ENCODE measurements at places on chromosomes 11 and 22.

GRCh38 chr11:12784445-12784844 is 110.2 kb downstream of the TEAD1 start:
- no peak for DNase-seq

DNA sequence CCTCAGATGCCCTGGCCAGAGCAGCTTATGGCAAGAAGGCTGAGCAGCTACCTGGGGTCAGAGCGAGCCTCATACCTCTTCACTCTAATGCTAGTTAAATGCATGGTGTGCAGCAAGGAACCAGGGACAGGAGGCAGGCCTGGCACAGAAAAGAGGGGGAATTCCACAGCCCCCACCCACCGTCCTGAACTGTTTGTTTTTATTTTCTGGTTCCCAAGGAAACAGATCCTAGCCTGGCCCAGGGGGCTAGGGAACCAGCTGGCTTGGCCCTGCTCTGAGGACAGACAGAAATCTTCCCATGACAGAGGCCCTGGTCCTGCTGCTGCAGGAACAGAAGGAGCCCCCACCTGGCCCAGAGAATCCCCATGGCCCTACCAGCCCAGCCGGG is 40.4 kb downstream of the SLCO2B1 start:
- DNase-seq: no peak

- DNase-seq: no peak
Measured at GRCh38 chr11:126415128-126415527, 59.6 kb downstream of the ST3GAL4 start.

DNA sequence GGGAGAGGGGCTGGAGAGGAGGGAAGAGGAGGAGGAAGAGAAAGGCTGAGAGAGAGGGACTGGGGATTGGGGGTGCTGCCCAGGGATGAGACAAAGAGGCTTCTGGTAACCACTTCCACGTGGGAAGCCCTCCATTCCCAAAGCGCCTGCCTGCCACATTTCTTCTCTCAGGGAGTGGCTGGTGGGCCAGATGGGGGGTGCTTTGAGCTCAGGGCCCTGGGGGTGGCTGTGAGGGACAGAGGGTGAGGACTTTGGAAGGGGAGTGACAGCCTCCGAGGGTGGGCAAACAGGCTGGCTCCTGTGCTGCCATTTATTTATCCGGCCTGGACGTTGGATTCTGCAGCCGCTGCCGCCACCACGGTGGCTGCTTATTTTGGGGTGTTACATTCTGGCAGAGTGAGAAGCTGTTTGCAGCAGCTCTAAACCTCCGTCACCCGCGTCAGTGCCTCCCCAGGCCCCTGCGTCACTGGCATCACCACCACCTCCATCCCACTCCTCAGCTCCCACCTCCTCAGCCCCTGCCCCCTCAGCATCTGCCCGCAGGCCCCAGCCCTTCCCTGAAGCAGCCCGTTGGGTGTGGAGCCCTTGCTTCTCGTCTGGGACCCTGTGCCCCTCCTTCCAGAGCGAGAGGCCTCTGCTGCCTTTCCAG is 1.6 kb downstream of the RTN4RL2 start:
- DNase-seq: no peak

GRCh38 chr11:73168925-73169579 is 26.9 kb upstream of the FCHSD2 start:
- DNase-seq: no peak

DNA sequence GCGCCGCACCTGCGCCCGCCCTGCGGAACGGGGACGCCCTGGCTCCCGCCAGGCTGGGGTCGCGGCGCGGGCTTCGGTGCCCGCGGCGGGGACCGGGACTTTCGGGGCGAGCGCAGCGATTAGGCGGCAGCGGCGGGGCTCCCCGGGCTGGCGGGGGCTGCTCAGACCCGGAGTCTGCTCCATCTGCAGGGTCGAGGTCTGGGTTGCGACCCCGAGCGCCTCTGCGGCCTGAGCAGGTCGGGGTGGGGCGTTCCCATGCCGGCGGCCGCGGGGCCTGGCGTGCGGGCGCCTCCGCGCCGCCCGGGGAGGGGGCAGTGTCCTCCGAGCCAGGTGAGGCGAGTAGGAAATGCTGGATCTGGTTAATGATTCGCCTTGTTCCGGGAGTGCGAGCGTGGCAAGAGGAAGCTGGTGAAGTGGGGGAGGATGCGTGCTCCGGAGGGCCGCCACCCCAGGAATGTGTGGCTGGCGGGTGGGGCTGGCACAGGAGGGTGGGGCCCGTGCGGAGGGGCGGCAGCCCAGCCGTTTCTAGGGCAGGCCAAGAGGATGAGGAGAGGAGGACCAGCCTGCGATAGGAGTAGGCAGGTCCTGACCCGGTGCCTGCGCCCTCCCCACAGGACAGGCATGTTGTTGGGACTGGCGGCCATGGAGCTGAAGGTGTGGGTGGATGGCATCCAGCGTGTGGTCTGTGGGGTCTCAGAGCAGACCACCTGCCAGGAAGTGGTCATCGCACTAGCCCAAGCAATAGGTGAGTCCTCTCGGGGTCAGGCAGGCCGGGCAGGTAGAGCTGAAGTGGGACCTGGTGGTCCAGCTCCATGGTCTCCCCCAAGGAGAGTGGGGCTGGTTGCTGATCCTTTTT is 606 bp downstream of the RASSF7 start:
- DNase-seq: no peak

DNA sequence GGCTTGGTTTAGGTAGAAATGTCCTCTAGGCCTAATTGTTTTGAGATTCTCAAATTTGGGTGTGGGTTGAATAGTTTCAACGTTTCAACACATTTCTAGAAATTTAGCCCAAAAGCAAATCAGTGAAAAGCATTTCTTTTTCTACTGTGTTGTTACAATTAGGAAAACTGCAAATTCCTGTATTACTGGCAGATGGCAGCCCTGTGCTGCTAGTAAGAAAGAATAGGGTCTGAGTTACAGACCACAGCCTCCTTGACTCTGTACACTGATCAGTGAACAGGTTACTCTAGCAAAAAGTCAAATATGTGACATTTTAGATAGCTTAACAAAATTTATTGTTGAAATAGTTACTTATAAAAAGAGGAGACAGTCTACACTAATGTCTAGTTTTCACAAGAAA is 703.0 kb downstream of the JRKL start:
- DNase-seq: no peak

GRCh38 chr11:67044496-67044895 is 12.2 kb upstream of the RHOD start:
- no peak for DNase-seq

DNA sequence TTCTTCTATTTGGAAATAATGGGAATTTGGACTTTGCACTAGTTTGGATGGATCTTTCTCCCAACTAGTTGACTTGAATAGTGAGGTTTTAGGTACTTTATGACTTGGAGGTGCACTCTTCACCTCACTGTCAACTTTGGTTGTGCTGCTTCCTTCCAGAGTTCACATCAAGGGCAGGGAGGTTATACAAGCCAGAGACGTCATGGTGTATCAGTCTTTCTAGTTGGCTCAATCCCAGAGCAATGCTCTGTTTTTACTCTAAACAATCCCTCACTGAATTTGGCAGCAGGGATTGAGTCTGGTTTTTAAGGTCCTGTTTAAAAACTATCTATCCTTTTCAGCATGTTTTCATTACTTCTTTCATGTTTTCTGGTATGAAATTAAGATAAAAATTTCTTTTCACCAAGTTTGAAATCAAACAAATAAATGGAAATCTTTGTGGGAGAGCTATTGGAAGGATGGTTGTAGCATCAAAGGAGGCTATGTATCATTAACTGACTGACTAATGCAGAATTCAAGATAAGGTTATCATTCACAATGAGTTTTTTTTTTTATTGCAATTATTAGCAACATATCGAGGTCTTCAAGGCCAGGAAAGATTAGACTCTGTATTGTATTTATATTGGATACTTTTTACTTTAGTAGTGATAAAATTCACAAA is 28.0 kb upstream of the ZBED5 start:
- DNase-seq: no peak

GRCh38 chr22:16562711-16563554 is 29.7 kb downstream of the CCT8L2 start:
- DNase-seq: no peak

- DNase-seq: no peak
Measured at GRCh38 chr11:66933531-66933930, 24.7 kb downstream of the PC start.

- no peak for DNase-seq
Measured at GRCh38 chr22:28937206-28938025, 54.0 kb downstream of the ZNRF3 start.

DNA sequence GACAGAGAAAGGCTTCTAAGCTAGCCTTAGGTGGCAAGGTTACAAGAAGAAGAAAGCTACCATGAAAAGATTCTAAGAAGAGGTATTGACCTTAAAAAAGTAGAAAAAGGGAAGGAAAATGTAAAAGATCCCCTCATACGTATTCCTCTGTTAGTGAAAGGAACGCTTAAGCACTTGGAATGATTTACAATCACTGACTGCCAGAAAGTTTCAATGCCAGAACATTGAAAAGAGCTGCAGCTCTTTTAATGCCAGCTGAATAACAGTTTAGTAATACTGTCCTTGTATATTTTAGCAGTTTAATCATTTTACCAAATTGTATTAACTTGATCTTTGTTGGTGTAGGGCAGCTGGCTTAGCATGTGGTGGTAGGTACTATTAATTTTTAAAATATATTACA is 650.7 kb downstream of the FAM181B start:
- no peak for DNase-seq

DNA sequence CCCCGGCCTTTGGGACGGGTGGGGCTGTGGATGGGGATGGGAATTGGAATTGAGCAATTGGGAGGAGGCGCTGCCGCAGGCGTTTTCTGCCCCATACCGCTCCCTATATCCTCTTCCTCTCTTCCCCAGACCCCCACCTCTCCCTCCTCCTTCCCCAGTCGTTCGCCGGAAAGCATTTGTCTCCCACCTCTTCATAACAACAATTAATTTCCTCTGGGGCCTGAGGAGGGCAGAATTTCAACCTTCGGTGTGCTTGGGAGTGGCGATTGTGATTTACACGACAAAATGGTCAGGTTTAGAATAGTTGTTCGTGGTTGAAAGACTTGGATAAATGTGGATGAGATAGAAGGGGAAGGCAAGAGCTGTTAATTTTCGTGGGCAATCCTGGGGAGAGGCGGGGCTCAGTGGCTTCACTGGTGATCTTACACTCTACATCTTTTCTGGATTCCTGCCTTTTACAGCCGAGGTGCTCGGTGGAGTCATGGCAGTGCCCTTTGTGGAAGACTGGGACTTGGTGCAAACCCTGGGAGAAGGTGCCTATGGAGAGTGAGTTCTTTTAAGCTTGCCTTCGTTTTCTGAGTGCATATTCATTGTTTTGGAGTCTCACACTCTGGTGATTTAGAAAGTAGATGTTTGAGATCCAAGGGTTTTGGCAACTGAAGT is 1.5 kb downstream of the CHEK1 start:
- DNase-seq: peak; percentile 39

- DNase-seq: no peak
Measured at GRCh38 chr22:42256930-42257329, 13.5 kb downstream of the TCF20 start.

GRCh38 chr22:23789121-23789520 is 2.4 kb downstream of the SMARCB1 start:
- DNase-seq: no peak

GRCh38 chr11:71372693-71373657 is 75.2 kb downstream of the DHCR7 start:
- no peak for DNase-seq

DNA sequence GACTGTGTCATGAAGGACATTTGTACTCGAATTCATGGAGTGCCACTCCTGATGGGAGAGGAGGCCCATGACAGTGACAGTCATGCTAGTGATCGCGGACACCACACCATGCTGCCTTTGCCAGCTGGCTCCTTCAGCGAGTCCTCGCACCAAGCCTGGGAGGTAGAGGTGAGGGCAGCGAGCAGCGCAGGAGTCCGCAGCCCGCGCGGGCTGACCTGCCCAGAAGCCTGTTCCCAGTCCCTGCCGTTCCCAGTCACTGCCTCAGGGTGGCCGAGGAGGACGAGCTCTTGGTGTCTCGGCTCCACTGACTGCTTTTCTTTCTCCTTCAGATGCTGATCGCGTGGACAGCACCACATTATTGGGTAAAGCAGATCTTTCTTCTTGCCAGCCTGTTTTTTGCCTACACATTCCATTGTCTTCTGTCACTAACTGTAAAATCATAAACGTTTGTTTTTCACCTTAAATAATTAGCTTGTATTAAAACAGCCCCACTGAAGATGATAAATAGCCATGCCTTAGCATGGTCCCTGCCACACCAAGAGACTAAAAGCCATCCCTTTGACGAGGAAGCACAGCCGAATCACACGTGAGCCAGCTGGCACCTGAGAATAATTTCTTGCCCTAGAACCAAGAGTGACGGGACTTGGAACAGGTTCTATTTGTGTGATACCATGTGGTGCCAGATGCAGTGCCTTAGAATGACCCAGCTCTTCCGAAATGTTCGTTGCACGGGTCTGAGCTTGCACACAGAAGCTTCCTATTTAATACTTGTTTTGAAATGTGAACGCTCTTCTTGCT is 25.5 kb downstream of the FAM118A start:
- no peak for DNase-seq

DNA sequence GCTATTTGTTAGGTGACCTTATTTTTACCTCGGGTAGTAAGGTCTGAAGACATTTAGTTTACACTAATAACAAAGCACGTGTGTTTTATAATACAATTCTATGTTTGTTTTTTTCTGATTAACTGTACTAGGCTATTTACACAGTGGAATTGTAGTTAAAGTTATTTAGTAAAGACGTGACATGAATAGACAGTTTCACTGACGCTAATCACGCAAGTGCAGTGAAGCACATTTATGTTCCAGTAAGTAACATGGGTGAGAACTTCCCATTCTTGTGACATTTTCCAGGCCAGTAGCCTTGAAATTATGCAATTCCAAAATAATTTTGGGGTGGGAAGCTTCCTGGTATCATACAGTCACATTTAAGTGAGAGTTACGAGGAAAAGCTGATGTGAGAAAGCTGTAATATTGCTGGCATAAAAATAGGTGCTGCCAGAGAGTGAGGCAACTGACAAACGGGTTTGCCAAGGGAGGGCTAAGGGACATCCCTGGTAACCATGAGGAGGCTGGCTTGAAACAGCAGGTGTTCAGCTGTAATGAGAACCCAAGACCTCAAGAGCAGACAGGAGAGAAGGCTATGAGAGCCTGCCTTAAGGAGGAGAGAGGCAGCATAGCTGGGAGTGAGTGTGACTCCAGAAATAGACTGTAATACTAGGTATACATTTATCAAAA is 378.8 kb downstream of the DCDC1 start:
- DNase-seq: no peak

GRCh38 chr11:14643697-14644225 is at the start of gene PDE3B:
TSS of gene PDE3B (plus strand) at chr11:14643804. CDS start at chr11:14644076, 272 bp downstream.
- DNase-seq: peak; percentile 68

Data from germinal center (tissue), 1 donor.